ENCODE measurements at places on chromosomes 3 and 15.

DNA sequence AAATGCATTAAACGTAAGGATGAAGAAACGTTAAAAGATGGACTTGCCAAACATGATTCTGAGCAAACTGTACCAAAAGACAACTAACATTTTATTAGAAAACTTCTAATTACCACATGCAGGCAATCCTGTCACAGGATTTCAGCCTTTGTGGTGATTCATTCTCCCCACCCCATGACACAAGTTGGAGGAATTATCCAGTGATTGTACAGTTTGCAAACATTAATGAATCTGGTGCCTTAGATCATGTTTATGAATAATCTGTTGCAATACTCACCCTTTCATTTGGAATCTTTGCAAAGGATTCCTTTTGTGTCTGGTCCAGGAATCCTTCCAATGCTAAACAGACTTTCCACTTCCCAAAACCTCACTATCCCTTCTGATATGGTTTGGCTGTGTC is 23.3 kb upstream of the ERC2 start:
- DNase-seq, result no peak

- DNase-seq, result no peak
These were observed 3.8 kb upstream of the SCG5 start for GRCh38 chr15:32637704-32638103.

DNA sequence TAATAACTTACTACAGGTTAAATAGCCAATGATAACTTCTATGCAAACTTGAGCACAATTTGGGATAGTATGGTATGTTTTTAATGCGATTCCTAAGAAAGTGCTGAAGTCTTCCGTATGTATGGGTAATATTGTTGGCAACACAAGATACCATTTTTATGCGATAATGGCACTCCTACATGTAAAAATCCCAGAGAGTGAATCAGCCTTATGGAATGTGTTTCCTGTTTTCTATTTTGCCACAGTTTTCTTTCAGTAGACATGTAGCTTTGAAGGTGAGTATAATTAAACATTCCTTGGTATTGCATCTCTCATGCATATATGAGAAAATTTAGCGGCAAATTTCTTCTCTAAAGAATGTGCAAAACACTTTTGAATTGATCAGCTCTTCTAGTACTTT is 396.8 kb upstream of the AZI2 start:
- no peak for DNase-seq

DNA sequence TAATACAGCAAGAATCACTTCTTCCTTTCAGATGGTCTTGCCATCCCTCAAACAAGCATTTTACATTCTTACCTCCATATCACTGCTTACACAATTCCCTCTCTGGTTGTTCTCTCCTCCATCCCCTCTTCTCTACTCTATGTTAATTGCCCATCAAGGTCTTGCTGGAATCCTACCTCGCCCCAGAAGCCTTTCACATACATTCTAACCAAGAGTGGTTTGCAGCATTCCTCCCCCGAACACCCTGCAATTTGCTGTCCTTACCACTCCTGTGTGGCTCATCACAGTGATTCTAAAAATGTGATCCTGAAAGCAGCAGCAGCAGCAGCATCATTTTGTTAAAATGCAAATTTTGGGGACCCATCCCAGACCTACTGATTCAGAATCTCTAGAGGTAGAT is 30.6 kb downstream of the TNIK start:
- DNase-seq, result no peak

GRCh38 chr3:64686446-64686908 is 1.3 kb downstream of the ADAMTS9 start:
- DNase-seq, result peak; percentile 27

DNA sequence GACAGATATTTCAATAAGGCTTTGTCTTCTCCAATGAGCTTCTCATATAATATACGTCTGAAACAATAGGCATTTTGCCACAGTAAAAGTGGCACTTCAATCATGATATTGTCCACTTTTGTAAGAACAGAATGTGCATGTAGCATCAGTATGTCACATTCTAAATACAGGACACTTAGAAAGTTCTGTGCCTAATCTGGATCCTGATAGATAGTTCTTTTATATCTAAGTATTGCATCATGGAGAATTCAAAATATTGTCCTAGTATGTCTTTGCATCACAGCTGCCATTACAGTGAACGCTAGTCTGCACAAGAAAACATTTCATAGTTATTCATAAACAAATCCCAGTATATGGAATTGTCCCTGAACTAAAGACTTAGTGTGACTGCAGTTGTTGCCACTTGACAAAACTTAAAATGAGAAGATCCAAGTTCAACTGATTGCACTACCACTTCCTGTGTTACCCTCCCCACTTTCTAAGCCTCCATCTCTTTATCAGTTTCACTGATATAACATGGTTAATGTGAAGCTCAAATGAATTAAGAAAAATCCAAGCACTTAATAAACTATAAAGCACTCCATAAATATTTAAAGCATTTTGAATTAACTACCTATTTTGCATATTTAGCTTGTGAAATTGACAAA is 19.6 kb downstream of the LRRFIP2 start:
- DNase-seq, result no peak

DNA sequence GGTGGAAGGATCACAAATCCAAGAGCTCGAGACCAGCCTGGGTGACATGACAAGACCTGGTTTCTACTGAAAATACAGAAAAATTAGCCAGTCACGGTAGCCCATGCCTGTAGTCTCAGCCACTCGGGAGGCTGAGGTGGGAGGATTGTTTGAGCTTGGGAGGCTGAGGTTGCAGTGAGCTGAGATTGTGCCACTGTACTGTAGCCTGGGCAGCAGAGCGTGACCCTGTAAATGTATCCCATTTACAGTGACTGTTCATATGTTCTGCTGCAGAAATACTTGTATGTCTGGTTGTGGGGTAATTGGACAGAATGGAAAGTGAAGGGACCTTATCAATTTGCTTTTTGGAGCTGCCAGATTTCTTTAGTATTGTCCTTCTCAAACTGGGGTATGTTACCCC is 24.9 kb downstream of the ATG7 start:
- no peak for DNase-seq
